ENCODE measurements at places on chromosomes 6 and 20.

GRCh38 chr6:34743625-34744293, 13.5 kb upstream of the SNRPC start:
- no peak for DNase-seq

- no peak for DNase-seq
Measured at GRCh38 chr6:15456422-15456821, 206.4 kb downstream of the DTNBP1 start.

GRCh38 chr6:78487401-78487800, 379.9 kb upstream of the IRAK1BP1 start:
- no peak for DNase-seq

- DNase-seq, result no peak
Measured at GRCh38 chr6:118639054-118639964, 12.1 kb downstream of the CEP85L start.

- DNase-seq, result no peak
Measured at GRCh38 chr20:20167698-20168097, 115.4 kb downstream of the CFAP61 start.

DNA sequence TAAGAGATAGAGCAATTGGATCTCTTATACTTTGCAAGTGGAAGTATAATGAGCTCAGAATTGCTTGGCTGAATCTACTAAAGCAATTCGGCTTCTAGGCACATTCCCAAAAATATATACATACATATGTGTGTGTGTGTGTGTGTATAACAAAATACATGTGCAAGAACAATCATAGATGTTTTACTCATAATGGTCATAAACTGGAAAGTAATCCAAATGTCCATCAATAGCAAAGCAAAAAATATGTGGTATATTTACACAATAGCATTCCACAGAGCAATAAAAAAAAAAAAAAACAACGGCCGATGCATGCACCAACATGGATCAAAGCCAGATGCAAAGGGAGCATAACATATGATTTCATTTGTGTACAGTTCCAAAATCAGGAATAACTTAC, 707.9 kb downstream of the RFPL4B start:
- no peak for DNase-seq

DNA sequence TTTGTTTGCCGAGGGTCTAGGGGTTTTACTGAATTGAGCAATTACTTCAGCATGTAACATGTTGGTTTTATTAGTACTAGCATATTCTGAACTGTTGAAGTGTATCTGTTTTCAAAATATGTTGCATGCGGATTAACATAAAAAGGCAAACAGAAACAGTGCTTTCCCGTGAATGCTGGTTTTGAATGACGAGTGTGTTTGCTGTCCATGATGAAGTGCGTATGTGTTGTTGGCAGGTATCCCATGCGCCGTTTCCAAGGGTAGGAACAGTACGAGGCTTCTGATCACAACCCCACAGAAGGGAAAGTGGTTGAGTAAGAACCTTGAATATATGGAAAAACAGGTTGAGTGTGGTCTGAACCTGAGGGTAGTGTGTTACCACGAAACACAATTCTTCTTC, 232.9 kb downstream of the SAMD5 start:
- no peak for DNase-seq

- DNase-seq, result no peak
Measured at GRCh38 chr20:56584916-56585315, 44.2 kb upstream of the TFAP2C start.

- no peak for DNase-seq
Measured at GRCh38 chr6:63459814-63460213, 112.5 kb upstream of the LOC128125822 start.

GRCh38 chr6:48417927-48418326, 306.9 kb upstream of the PTCHD4 start:
- no peak for DNase-seq

- no peak for DNase-seq
Measured at GRCh38 chr20:50278684-50279531, 88.3 kb downstream of the CEBPB start.

GRCh38 chr6:147740916-147741315, 232.4 kb downstream of the SAMD5 start:
- no peak for DNase-seq

GRCh38 chr20:23298155-23298554, 52.4 kb upstream of the NXT1 start:
- DNase-seq, result no peak

- no peak for DNase-seq
Measured at GRCh38 chr6:163250116-163250515, 164.4 kb upstream of the QKI start.

DNA sequence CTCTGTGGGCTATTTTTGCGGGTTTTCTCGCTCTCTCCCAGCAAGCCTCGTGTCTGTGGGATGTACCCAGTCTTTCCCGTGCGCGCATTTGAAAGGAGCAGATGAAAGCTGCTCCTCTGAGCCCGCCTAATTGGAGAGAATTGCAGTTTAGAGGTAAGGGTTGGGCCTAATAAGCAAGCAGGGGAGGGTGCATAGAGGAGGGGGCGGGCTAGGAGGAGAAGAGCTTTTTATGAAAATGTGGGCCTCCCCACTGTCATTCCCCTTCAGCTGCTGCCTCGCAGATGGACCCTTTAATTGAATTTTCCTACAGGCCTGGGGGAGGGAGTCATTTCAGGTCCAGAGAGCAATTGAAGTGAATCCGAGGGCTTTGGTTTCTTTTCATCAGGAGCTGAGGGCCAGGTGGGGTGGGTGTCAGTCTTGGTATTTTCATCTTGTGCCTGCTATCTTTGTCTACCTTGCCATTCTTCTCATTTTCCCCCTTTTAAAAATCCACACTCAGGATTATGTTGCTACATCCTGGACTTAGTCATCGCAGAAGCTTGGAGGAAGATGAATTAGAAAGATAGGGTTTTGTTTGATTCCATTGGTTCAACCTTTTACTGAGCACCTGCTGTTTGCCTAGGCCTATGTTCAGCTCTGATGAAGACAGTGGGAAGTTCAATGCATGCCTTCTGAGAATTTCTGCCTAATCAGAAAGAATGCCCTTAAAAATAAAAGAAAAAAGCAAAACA, 423.4 kb downstream of the CD83 start:
- DNase-seq, result no peak

DNA sequence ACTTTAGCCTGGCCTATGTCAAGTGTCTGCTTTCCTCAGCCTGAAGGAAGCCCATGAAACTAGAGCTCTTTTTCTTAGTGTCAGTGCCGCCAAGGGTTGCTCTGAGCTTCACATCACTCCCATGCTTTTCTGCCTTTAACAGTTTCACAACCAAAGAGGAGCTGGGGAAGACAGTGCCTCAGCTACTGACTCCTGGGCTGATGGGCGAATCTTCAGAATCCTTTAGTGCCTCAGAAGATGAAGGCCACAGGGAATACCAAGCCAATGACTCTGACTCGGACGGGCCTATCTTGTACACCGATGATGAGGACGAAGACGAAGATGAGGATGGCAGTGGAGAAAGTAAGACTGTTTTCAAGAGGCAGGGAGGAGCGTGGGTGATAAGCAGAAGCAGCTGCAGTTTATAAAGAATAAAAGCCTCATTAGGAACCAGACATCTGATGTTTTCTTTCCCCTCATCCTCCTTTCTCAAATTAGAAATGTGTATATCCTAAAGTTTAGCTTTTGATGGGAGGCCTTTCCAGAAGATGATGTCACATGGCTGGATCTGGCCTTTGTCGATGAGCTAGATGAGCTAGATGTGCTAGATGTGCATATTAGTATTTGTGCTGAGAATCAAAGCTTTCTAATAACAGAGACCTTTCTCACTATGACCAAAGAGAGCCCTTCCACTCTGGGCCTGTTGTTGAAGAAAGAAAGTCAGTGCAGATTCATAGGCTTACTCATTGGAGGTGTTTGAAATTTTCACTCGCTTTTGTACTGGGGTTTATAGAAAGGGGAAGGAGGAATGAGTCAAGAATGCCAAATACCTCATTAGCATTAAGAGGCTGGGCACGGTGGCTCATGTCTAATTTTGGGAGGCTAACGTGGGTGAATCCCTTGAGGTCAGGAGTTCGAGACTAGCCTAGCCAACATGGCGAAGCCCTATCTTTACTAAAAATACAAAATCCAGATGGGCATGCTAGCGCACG, 70.7 kb upstream of the LTV1 start:
- no peak for DNase-seq

DNA sequence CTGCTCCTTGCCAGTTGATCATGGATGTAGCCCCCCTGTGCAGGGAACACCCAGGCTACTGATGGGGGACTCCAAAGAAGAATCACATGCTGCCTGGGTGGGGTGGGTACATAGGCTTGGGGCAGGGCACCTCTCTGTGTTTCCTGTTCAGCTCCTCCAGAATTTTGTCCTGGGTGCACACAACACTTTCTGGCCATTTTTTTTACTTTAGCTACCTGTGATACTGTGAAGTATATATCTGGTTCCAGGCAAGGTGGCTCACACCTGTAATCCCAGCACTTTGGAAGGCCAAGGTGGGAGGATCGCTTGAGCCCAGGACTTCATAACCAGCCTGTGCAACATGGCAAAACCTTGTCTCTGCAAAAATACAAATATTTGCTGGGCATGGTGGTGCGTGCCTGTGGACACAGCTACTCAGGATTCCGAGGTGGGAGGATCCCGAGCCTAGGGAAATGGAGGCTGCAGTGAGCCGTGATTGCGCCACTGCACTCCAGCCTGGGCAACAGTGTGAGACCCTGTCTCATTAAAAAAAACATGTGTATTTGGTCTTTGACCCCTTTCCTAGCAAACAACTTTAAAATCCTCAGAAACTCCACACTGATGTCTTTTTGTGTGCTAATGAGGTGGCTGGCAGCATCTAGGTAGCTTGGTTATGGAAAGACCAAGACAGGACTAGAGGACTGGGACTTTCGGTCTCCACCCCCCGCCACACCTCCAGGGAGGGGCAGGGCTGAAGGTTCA, 14.1 kb downstream of the SLC4A11 start:
- no peak for DNase-seq

DNA sequence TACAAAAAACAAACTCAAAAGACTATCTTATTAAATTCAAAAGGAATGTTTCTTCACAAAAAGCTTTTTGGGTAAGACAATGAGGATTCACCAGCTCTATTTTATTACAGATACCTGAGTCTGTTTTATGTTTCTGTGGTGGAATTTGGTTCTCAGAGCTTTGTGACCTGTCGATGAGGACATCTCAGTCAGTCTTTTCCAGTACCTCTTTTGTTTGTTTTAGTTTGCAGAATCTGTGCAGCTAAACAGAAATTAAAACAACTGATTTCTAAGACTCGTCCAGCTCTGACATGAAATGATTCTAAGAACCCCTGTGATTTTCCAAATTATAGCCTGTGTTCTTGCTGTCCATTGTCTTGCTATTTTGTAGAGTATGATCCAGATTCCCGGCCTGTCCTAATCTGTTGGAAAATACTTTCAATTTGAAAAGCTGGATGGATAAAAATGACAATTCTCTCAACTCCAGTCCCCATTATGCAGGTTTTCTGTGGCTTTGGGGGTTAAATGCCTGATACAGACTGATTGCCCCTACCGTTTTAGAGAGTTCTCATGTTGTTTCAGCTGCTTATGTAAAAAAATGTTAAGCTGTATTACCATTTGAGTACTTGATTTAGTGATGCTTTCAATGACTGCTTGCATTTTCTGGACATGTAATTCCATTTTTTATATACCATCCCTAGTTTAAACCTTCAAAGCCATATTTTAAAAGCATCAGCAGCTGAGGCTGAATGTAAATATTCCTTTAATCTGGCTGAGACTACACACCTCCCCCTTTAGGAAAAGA, 94.2 kb upstream of the TAB2 start:
- DNase-seq, result no peak

- no peak for DNase-seq
Measured at GRCh38 chr20:51368461-51369211, 173.9 kb downstream of the NFATC2 start.

- DNase-seq, result no peak
Measured at GRCh38 chr6:47581591-47581990, 104.0 kb downstream of the CD2AP start.

- DNase-seq, result no peak
Measured at GRCh38 chr6:38080889-38081288, 261.4 kb downstream of the ZFAND3 start.

GRCh38 chr20:55586610-55587009, 418.7 kb downstream of the CBLN4 start:
- no peak for DNase-seq

DNA sequence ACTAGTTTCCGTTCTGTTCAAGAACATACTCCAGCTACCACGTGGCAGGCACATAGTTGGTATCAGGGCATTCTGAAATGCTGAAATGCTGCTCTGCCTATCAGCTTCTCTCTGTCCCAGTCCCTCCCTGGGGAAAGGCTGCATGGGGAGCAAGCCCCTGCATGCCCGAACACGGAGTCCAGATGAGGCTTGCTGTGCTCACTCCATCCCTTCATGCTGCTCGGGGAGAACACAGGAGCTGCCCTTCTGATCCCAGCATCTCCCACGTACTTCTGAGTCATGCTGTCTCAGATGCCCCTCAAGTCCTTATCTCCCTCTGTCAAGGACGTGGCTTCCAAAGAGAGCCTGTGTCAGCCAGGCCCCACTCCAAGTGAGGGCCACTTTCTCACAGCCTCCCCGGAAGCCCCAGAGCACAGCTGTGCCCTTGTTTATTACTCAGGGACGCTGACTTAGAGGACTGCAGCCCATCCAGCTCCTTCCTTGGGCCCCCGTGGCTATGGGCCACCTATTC, 29.4 kb downstream of the THBS2 start:
- no peak for DNase-seq

GRCh38 chr6:41584668-41585205, 38.6 kb downstream of the FOXP4 start:
- no peak for DNase-seq

- DNase-seq, result no peak
Measured at GRCh38 chr6:151999194-151999593, 191.7 kb downstream of the ESR1 start.

DNA sequence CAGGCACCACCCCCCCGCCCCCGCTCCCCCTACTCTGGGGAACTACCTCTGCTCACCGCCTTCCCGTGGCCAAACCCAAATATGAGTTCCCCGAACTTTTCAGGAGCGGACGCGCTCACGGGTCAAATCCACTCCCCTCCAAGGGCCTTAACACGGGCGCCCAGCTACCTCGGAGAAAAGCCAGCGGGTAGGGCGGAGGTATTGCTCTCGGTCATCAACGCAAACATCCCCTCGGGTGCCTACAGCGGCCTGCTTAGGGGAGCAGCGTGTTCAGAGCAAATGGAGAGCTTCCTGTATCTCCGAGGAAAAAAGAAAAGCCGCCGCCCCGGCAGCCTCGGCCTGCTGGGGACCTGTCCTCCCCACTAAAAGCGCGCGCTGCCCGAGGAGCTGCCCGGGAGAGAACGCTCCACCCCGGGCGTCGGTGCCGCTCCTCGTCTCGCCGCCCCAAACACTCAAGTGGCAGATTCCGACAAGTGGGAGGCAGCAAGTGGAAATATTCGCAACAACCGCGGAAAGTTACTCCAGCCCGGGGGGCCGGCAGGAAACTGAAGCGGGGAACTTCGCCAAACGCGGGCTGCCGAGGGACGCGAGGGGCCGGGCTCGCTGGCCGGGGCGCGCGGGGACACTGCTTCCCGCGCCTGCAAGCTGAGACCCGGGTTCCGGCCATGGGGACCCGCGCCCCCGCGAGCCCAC, 699 bp downstream of the PTPRT start:
- DNase-seq, result no peak

Data from activated naive CD8-positive, alpha-beta T cell treated with anti-CD3 and anti-CD28 coated beads for 36 hours (primary cell).